ENCODE measurements at places on chromosomes 16 and 17.

DNA sequence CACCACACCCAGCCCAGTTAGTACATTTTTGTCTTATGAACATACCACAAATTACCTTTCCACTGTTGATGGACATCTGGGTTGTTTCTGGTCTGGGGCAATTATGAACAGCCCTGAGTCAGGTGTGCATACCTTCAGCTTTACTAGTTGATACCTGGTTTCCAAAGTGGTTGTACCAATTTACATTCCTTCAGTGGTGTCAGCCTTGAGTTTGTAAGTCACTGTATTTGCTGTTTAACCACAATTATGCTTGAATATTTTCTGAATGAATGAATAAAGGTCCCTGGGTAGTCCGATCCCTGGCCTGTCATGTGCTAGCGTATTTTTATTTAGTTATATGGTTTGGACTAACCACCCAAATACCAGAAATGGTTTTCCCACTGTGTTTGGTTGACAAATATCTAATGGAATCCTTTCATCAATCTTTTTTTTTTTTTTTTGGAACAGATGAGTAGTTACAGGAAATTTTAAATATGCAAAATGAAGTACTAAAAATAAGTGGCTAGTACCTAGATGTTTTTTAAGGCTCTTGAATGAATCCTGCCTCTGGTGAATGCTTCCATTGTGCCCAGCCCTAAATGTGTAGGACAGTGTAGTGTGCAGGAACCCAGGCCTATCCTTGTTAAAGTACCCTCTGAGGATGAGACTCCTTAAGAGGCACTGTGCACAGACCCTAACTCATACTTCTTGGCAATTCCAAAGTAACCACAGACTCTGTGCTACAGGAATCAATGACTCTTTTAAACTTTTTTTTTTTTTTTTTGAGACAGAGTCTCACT lies 3.7 kb downstream of the DUSP14 start:
- DNase-seq: no peak

GRCh38 chr17:1423456-1424135 lies 23.6 kb upstream of the YWHAE start:
- DNase-seq: no peak

- DNase-seq: no peak
Measured at GRCh38 chr17:56160422-56160821, 7.1 kb downstream of the ANKFN1 start.

DNA sequence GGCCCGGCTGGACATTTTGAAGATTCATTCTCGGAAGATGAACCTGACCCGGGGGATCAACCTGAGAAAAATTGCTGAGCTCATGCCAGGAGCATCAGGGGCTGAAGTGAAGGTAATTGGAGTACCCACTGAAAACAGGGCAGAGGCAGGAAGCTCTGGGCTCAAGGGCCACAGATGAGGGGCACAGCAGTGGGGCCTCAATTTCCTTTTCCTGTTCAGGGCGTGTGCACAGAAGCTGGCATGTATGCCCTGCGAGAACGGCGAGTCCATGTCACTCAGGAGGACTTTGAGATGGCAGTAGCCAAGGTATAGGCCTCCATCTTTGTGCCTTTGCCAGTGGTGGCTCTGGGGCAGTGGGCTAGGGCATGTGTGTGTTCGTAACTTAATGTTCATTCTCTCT lies 4.0 kb upstream of the FTSJ3 start:
- no peak for DNase-seq

GRCh38 chr16:28120754-28121153 lies 57.2 kb upstream of the GSG1L start:
- no peak for DNase-seq

GRCh38 chr16:5466551-5466950 lies 369.0 kb upstream of the EEF2KMT start:
- no peak for DNase-seq

DNA sequence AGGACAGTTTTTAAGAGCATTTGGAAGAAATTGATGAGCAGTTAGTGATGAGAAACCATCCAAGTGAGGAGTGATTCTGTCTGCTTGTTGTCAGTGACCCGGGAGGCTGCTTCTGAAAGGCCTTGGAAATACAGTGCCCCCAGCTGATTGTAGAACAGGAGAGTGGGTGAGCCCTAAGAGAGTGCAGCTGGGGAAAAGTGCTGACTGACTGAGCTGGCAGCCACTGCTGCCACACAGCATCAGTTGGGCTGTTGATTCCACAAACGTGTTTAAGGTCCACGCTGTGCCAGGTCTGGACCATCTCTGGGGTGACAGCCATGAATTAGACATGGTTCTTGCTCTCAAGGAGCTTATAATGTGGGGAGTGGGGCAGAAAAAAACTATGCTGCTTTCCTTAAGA lies 18.9 kb downstream of the NUP93 start:
- DNase-seq: no peak

GRCh38 chr16:54932021-54932660 lies 1.5 kb downstream of the IRX5 start:
- no peak for DNase-seq

GRCh38 chr17:10646392-10646990 lies 10.6 kb downstream of the MYH3 start:
- DNase-seq: peak; percentile 46

- DNase-seq: no peak
Measured at GRCh38 chr17:70855401-70856054, 686.2 kb downstream of the KCNJ2 start.

GRCh38 chr17:13306310-13306962 lies 288.6 kb upstream of the ELAC2 start:
- DNase-seq: peak; percentile 60

GRCh38 chr16:12503191-12503590 lies 300.5 kb downstream of the CPPED1 start:
- DNase-seq: no peak

DNA sequence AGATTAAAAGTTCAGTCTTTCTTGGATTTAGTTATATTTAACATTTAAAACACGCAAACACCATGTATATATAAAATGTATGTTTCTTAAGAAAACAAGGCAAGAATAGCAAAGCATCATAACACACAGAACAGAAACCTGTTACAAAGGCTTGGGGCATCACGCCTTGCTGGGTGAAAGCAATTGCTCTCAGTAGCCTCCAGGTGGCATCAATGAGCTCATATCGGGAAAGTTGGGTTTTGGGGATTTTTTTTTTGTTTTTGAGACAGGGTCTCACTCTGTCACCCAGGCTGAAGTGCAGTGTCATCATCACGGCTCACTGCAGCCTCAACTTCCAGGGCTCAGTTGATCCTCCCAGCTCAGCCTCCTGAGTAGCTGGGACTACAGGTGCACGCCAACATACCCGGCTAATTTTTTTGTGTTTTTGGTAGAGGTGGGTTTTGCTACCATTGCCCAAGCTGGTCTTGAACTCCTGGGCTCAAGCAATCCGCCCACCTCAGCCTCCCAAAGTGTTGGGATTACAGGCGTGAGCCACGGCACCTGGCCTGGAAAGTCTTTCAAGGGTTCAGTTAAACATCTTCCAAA lies 56.9 kb downstream of the CYB5D2 start:
- DNase-seq: peak; percentile 46

- DNase-seq: peak; percentile 84
Measured at GRCh38 chr17:5097101-5097834, 14.4 kb downstream of the ZNF232 start.

DNA sequence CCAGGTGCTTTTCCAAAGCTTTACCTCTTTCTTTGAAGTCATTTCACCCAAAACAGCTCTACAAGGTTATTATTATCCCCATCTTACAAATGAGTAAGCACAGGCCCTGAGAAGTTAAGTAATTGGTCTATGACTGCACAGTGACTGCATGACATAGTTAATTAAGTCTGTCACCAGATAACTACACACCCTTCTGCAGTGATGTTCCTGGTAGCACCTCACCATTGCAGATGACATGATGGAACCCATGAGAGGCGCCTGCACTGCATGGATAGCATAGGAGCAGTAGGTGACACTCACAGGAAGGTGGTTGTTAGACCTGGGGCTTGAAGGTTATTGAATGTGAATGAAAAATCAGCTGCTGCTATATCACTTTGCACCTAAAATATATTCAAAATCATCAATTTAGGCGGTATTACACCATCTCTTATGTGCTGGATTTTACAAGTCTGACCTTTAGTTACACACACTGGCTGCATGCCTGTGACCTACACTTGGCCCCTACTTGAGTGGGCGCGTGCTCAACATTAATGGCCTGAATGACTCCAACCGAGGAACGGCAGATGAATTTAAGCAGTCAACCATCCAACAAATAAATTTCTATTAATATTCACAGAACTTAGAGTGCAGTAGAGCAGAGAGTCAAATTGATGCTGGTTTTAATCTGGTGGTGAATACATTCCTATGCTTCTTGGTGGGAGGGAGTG lies 239.6 kb downstream of the CDH11 start:
- no peak for DNase-seq

DNA sequence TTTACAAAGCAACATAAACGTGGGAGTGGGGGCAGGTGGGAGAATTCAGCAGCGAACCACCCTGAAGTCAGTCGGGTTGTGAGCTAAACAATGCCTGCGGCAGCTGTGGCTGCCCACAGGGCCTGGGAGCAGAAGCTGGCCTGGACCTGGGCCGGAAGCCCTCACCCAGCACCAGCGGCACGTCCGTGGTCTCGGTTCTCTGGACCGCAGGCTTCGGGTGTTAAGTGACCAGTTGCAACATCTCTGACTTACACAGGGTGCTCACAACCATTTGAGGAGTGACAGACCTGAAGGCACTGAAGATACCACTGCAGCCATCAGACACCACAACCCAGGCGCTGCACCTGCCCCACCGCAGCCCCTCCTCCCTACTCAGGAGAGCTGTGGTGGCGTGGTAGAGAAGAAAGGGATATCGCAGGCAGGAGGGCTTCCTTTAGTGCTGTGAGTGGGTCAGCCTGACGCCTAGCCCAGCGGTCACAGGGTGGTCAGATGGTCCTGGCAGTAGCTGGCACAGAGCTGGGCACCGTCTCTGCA lies 33.8 kb downstream of the CBFA2T3 start:
- no peak for DNase-seq

- no peak for DNase-seq
Measured at GRCh38 chr16:83245061-83245460, 562.7 kb upstream of the HSBP1 start.

DNA sequence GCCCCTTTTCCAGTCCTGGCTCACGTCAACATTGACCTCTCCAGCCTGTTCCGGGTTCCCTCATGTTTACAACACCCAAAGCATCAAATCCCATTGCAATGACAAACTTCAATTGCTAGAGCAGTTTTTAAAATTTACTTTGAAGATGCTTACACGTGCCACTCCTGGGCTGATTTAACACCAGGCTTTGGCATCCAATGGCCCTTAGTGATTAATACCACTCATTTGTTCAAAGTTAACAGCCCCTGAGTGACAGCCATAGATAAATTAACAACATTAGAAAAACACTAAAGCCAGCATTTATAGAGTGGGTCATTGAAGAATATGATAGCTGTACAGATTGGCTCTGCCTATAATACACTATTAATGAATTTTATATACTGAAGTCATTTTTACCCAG lies 135.1 kb downstream of the PMP22 start:
- no peak for DNase-seq

DNA sequence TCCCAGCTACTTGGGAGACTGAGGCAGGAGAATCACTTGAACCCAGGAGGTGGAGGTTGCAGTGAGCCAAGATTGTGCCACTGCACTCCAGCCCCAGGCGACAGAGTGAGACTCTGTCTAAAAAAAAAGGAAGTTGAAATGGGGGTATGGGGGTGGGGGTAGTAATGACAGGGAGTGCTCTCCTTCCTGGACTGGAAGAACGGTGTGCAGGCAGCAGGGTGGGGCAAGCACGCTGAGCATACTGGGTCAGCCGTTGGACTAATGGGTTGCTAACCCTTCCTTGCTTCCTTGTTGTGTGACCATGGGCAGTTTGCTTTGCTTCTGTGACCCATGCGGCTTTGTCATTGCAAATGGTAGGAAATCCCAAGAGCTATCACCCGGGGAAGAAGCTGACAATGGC lies 16.5 kb downstream of the KATNIP start:
- peak; percentile 11 for DNase-seq

GRCh38 chr17:28388106-28388505 lies 16.6 kb downstream of the SARM1 start:
- no peak for DNase-seq
